Activated CD4-positive, alpha-beta T cell treated with anti-CD3 and anti-CD28 coated beads, Interleukin-2, amount 50 U/mL, for 24 hours (primary cell): ENCODE measurements at places on chromosomes 13 and 19.

GRCh38 chr13:110571896-110572777 is 10.6 kb upstream of the RAB20 start:
- DNase-seq: no peak

DNA sequence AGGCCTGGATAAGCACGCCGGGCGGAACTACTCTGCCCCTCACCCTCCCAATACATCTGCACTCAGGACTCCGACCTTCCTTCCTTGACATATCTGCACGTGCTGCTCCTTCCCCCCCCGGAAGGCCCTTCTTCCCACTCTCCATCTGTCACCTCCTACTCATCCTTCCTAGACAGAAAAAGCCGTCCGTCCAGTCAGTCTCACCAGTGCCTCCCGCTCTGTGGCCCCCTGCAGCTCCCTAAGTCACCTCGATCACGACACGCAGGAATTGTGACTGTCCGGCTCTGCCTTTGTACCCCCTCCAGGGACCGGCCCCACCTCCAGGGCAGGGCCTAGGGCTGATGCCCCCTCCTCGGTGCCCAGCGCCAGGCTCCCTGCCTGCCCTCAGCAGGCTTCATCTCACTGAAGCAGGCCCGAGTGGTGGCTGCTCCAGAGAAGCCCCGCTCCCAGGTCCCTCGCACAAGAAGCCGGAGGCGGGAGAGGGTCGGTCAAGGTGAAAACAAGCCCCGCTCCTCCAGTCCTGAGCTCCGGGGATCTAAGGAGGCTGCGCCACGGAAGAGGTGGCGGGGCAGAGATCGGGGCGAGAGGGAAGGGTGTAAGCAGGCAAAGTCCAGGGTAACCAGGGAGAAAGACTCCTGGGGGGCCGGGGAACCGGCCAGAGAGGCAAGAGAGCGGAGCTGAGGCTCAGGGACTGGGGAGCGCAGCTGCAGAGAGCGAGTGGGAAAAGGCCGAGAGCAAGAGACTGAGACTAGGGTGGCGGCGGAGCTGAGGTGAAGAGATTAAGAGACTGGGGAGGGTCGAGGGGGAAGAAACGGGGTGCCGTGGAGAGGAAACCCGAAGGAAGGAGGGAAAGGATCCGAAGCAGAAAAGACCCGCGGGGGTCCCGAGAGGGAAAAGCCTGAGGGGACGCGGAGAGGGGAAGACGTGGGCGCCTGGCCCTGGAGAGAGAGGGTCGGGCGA is 1.1 kb downstream of the PPP6R1 start:
- DNase-seq: no peak

DNA sequence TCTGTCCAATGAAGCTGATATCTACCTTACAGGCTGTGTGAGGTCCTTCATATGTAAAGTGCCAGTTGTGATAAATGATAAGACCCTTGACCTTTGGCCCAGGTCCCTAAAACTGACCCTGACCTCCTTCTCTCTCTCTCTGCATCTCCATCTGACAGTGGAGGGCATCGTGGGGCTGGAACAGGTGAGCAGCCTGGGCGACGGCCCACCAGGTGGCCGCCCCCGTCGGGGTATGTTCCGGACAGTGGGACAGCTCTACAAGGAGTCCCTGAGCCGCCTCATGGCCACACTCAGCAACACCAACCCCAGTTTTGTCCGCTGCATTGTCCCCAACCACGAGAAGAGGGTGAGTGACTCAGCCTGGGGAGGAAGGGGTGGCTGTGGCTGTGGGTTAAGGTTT is 53.7 kb downstream of the MYH14 start:
- no peak for DNase-seq

GRCh38 chr13:24784319-24784718 is 20.4 kb downstream of the RNF17 start:
- DNase-seq: no peak

DNA sequence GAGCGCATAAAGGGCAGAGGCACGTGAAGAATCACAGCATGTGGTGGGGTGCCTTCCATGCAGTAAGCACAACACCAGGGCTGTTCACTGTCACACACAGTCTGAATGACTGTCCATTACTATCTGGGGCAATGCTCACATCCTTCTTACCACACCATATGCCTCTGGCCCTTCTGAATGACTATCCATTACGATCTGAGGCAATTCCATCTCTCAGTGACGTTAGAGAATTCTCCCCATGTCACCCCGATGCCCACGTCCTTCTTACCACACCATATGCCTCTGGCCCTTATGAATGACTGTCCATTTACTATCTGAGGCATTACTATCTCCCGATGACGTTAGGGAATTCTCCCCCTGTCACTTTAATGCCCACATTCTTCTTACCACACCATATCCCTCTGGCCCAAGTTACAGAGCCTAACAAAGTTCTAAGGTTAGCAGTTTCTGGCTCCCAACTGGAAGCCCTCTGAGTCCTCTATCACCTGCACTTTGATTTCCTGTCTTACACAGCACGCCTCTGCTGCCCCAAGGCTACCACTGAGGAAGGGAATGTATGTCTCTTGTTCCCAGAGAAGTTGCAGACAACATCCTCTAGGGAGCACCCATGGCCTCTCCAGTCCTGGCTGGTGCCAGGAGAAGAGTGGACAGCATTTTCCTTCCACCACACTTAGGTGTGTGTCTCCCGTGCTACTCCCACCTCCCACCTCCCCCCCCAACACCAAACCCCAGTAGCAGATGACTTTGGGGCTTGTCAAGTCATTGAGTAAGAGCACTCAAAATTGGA is 154.8 kb downstream of the COG6 start:
- no peak for DNase-seq

DNA sequence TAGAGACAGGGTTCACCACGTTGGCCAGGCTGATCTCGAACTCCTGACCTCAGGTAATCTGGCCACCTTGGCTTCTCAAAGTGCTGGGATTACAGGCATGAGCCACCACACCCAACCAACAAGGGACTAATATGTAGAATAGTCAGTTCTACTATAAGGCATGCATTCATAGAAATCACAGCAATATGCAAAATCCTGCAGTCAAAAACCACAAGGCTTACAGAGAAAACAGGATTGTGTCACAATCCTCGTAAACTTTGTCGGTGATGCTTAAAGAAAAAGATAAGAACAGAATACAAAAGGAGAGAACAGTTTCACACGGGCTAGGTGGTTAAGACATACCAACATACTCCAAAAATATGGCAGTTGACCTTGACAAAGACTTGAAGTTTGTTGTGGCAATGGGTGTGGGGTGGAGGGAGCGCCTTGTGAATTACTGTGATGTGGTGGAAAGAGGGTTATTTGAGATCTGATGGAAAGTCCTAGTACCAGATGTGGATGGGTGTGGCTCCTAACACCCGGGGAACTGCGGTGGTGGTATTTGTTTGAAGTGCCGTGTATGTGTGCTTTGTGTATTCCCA is 12.4 kb downstream of the NOSIP start:
- no peak for DNase-seq

- DNase-seq: no peak
These were observed 42.7 kb upstream of the FAM124A start for GRCh38 chr13:51179432-51179971.

DNA sequence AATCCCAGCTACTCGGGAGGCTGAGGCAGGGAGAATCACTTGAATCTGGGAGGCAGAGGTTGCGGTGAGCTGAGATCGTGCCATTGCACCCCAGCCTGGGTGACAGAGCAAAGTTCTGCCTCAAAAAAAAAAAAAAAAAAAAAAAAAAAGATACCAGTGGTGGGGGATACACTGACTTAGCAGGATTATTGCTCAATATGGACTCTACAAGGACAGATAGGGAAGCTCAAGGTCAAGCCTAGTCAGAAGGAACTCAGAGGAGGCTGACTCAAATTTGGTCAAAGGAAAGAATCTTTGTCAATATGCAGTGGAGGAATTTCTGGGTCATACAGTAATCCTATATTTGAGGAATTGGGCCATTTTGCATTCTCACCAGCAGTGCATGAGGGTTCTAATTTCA is 6.7 kb upstream of the DIAPH3 start:
- no peak for DNase-seq

GRCh38 chr13:51679616-51680015 is 95.4 kb downstream of the WDFY2 start:
- DNase-seq: no peak

GRCh38 chr13:113004126-113004525 is 35.1 kb downstream of the MCF2L start:
- no peak for DNase-seq

DNA sequence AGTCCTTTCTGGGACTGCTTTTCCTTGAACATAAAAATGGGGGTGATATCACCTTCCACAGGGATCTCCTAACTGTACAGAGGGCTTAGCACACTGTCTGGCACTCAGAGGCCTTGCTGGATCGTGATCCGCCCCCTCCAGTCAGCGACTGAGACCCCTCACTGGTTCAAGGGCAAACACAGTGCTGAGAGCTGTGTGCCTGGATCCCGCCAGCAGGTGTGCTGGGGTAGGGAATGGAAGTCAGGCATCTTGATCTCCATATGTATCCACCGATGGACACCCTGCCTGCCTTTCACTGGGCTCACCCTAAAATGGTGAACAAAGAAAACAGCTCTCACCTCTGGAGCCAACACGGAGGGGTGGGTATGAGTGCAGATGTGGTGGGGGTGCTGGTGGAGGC is 64.3 kb downstream of the IRS2 start:
- DNase-seq: no peak

DNA sequence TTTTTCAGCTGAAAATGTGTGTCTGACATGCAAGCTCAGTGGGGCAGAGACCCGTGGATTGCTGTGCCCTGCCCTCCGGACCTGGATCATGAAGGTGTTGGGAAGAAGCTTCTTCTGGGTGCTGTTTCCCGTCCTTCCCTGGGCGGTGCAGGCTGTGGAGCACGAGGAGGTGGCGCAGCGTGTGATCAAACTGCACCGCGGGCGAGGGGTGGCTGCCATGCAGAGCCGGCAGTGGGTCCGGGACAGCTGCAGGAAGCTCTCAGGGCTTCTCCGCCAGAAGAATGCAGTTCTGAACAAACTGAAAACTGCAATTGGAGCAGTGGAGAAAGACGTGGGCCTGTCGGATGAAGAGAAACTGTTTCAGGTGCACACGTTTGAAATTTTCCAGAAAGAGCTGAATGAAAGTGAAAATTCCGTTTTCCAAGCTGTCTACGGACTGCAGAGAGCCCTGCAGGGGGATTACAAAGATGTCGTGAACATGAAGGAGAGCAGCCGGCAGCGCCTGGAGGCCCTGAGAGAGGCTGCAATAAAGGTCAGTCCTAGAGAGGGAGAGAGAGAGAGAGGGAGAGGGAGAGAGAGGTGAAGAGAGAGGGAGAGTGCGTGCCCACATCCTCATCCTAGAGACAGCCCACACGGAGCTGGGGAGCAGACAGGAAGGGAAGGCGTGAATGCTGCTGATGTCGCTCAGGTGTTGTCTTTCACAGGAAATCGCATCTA is 5.1 kb upstream of the DCUN1D2 start:
- DNase-seq: no peak

DNA sequence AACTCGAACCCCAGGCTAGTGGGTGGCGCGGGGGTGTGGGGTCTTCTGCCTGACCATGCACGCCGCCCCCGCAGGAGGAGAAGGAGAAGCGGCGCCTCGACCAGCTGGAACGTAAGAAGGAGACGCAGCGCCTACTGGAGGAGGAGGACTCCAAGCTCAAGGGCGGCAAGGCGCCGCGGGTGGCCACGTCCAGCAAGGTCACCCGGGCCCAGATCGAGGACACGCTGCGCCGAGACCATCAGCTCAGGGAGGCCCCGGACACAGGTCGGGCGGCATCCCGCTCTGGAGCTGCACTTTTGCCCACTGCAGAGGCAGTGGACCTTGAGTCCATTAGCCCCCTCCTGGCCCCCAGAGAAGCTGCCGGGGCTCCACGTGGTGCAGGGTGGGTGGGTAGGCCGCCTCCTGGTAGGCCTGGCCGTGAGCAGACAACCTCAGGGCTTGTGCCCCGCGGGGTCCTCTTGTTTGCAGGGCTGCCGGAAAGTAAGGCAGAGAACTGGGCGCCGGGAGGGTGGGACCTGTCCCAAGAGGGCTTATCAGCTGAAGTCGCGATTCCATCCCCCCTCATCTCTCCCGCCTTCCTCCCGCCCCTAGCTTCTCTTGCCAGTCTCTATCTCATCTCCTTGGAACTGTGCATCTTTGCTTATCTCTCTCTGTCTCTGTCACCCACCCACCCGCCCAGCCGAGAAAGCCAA is 9.9 kb downstream of the CCDC124 start:
- no peak for DNase-seq

DNA sequence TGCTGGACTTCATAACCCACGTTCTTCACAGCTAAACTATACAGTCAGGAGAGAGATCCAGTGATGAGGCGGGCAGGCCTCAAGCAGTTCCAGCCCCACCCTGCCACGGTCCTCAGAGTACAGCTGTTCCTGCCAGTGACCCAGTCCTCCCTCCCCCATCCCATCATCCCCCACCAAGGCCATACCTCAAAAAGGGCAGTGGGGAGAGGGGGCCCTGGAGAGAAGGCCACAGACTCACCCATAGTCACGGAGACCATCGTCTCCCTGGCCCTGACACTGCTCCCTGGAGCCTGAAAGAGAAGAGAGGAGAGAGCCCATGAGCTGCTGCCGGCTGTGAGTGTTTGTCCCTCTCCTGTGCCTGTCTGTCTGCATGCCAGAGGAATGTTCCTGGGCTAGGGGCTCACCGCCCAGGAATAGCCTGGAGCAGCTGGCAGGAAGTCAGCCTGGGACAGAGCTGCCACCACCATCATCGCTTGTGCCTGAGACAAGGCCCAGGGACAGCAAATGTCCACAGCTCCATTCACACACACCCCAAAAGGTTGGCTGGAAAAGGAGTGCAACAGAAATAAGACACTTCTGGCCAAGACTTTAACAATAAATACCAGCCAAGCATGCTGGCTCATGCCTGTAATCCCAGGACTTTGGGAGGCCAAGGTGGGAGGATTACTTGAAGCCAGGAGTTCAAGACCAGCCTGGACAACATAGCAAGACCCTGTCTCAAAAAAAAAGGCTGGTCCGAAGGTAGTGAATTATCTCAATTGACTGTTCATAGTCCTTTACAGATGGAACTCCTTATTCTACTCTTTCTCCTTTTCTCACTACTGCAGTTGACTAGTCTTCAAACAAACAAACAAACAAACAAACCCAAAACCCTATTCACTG is 6.4 kb downstream of the C19orf47 start:
- no peak for DNase-seq

DNA sequence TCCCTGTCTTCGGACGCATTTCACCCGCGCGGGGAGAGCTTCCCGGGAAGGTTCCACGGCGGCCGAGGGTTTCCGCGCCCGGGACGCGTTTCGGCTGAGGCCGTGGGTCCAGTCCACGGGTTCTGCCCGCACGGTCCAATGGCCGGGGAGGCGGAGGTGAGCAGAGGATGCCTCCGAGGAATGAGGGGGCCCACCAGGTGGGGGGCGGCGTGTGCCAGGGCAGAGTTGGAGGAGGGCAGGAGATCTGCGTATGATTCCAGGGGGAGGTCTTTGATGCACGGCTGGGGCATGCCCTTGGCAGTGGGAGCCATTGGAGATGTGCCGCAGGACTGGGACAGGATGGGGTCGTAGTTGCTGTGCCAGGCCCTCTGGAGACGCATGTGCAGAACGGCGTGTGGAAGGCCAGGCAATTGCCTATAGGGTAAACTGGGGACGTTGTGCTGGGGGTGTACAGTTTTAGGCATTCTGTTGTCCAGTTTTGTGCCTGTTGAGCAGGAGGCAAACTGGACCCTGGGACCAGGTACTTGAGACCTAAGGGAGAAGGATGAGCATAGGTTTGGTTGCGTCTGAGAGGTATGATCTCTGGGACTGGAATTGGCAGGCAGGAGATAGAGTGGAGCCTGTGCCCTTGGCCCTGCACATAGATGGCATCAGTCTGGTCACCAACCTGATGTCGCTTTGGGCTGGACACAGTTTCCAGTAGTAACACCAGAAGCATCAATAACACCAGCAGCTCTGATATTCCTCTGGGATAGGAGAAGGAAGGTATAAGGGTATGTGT is 751 bp downstream of the ZNF584 start:
- DNase-seq: no peak
